ENCODE measurements at places on chromosomes 3 and 15.

DNA sequence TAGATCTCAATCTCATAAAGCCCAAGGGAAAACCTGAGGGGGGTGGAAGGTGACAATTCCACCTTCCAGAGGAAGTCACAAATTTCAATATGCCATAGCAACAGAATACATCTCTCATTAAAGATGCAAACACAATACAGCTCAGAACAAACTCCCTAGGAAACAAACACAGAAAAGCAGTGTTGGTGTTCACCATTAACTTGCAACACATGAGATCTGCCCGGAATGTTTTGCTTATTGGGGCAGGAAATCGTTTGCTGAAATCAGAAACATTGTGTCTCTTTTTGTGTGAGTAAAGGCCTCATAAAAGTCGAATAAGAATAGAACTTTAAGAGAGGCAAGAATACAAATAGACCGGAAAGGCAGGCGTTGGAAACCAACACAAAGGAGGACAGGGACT is 5.8 kb upstream of the RYR3 start:
- no peak for DNase-seq

- DNase-seq, result no peak
Measured at GRCh38 chr15:41958002-41958420, 14.3 kb downstream of the EHD4 start.

DNA sequence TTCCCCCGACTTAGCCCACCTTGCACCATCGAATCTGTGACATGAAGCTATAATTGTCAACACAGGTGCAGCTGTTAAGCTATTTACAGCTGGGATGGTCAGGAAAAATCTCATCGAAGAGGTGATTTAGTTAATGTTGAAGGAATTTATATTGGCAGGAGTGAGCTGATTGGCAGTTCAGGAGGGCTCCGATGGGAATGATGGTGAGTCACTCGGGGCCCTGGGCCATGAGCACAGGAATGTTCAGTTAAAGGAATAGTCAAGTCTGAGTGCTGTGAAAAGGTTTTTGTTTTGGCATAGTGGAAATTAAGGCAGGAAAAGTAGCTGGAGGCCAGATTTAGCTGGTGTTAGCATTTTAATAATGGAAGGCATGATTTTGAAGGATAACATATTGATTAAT is 95.7 kb downstream of the OXSM start:
- DNase-seq, result no peak

- no peak for DNase-seq
Measured at GRCh38 chr3:45778761-45779201, 17.6 kb downstream of the SLC6A20 start.

DNA sequence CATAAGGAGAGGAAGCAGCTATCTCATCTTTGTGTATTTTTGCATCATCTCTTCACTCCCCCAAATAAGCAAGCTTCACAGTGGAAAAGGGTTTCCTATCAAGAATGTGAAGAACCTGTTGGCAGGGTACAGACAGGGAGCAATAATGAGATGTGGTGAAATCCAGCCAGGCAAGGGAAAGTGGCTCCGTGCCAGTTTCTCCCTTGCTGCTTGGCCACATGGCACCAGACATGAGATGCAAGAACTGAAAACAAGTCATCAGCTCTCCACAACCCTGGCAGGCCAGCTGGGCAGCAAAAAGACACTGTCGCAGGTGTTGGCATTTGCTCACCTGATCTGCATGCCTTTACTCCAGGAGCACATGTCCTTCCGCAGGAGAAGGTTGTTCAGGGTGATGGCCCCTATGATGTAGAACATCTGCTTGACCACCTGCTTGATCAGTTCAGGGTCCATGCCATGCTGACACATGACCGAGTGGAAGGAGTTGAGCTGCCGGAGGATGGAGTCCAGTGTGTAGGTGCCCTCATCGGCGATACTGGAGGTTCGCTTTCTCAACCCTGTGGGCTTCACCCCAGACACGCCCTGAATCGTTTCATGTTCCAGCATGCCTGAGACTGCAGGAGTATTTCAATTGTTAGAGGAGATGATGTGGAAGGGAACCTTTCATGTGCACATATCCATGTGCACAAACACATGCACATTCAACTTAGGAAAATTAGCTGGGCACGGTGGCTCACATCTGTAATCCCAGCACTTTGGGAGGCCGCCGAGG is 23.3 kb upstream of the MYO5C start:
- no peak for DNase-seq

DNA sequence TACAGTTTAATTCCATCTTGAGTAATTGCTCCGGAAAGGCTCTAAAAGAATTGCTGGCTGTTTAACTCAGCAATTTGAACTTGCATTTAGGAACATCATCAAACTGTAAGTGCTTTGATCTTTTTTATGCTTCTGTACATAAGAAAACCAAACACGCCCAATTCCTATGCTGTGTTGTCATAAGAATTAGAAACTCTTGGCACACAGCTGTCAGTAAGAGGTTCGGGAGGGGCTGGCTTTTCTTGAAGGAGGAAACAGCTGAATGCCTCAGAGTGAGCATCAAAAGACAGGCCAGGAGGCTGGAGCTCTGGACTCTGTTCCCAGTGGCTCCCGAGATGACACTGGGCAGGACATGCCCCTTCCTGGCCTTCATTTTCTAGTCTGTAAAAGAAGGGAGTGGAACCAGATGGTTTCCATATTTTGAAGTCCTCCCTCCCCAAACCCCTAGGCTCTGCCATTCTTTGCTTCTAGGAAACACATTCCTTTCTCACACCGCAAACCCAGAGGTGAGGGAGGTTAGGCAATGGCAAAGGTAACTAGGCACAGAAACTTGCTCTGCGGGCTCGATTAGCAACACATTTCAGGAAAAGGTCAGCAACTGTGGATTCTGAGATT is 73.7 kb upstream of the DLG1 start:
- DNase-seq, result no peak
